CD4-positive, alpha-beta T cell treated with Interferon alpha-2 for 1 hour (primary cell): ENCODE measurements at places on chromosomes 6 and 20.
A peak's percentile ranks its signal among the peaks of the same experiment; 100 is the strongest.

DNA sequence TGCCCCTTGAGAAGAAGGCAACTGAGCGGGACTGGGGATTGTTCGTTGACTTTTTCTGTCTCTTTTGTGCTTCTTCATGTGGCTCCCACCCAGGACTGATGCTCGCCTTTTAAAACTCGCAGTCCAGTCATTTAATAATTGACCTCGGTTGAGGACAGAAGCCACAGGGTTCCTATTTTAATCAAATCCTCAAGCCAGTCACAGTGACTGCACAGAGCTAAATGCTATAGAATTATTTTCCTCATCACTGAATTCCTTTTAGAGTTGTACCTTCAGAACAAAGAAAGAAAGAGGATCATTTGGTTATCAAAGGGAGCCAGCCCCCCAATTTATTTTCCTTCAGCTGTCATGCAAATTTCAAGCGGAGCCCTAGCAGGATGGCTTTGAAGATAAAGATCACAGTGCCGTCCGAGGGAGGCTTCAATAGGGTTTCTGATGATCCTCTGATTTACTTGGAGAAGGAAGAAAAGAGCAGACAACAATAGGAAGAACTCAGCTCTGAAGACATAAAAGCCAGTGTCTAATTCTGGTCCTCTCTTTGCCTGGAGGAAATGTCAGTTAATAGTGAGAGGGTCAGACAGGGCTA lies 186.6 kb downstream of the DOK5 start:
- DNase-seq: no peak

- no peak for DNase-seq
These were observed 11.3 kb upstream of the ADGB start for GRCh38 chr6:146587459-146587858.

DNA sequence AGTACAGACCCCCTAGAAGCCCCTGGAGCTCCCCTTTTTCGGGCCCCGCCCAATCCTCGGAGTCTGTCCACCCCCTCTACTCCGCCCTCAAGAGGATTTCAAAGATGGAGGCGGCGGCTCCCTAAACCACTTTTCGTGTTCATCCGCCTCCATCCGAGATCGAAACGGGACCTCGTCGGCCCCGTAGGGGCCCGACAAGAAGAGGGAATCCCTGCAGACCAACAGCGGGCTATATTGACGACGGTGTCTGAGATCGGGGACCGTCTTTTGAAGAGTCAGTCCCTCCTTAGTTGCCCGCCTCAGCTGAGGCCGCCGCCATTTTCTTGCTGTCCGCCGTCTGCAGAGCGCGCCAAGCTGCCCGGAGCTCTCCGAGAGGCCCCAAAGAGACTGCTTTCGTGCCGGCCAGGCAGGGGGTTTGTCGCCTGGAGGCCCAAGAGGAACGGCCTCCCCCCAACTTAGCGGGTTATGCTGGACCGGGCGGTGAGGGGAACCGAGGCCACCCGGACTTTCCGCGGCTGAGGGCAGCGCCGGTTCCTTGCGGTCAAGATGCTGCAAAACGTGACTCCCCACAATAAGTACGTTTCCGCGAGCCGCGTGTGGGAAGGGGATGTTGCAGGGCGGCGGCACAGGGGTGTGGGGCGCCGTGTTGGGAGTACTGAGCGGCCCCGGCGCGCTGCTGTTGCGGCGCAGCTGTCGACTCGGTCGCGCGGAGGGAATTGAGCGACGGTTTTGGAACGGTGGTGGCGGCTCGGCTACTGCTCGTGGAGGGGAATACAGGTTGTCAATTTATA lies 4.2 kb downstream of the BRD2 start:
- DNase-seq: peak; percentile 68

DNA sequence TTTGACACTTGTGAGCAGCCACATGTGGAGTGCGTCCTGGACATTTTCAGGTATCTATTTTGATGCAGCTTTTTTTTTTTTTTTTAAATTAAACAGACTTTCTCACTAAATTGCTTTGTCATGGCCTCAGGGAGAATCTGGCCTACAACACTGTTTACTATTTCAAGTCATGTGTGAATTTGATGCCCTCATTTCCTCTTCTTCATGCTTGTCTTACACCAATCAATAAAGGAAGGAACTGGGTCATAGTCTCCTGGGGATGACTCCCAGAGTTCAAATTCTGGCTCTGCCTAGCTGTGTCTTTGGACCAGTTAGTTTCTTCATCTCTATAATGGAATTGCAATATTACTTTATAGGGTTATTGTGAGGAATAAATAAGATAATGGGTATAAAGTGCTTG lies 554.1 kb downstream of the PRKN start:
- no peak for DNase-seq

GRCh38 chr6:38131527-38131965 lies 312.0 kb downstream of the ZFAND3 start:
- no peak for DNase-seq

- DNase-seq: peak; percentile 4
These were observed 16.0 kb downstream of the ANKS1A start for GRCh38 chr6:34904990-34905613.
